Vagina (tissue), 2 donors: ENCODE measurements at places on chromosomes 4 and X. TPM values are rescaled to one million over a fixed set of nuclear protein-coding genes. Genes with fewer than 3 reads are reported as not detected.

UGT2B15 gene
- not detected for total RNA-seq

DNA sequence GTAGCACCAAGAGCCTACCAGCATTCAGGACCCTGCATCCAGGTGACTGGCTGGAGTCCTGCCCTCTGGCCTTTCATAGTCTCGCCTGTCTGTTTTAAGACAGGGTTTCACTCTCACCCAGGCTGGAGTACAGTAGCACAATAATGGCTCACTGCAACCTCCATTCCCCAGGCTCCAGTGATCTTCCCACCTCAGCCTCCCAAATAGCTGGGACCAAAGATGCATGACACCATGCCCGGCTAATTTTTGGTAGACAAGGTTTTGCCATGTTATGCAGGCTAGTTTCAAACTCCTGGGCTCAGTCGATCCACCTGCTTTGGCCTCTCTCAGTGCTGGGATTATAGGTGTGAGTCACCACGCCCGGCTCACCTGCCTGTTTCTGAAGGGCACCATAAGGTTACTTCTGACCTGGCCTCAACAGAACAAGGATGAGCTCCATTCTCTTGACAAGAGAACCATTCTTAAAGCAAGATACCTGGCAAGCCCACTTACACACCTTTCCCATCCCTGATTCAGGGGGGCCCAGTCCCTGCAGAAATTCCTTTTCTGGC, 6.7 kb downstream of the RPS4X start:
- peaks cover 68% of the 10 kb centered on the region for H3K36me3 ChIP-seq
- DNase-seq, result no peak
- no peak overlapping the region for H3K27ac ChIP-seq
- H3K4me1 ChIP-seq, result peaks cover 21% of the 10 kb centered on the region

SYNPO2 gene
- total RNA-seq, result 109 TPM

- no peak overlapping the region for H3K4me3 ChIP-seq
- no peak for DNase-seq
- no peak overlapping the region for H3K27ac ChIP-seq
- H3K4me1 ChIP-seq, result peaks cover 14% of the 10 kb centered on the region
These were observed 108.3 kb downstream of the DCTD start for GRCh38 chr4:182808673-182809416.

GRCh38 chrX:47327902-47328301, 42.5 kb upstream of the ZNF157 start:
- H3K27ac ChIP-seq, result no peak overlapping the region
- H3K4me3 ChIP-seq, result no peak overlapping the region
- H3K4me1 ChIP-seq, result no peaks in the 10 kb centered on the region
- H3K27me3 ChIP-seq, result no peaks in the 10 kb centered on the region

- DNase-seq, result no peak
- H3K36me3 ChIP-seq, result no peaks in the 10 kb centered on the region
- H3K27me3 ChIP-seq, result no peaks in the 10 kb centered on the region
- no peak overlapping the region for H3K27ac ChIP-seq
- no peak overlapping the region for H3K4me3 ChIP-seq
These were observed 213.2 kb downstream of the SLC7A11 start for GRCh38 chr4:138028923-138029322.
